Hindlimb muscle (tissue), 1 donor: ENCODE measurements at places on chromosomes 11 and 22.

- DNase-seq = peak; percentile 51
Measured at GRCh38 chr11:64122411-64123410, 43.2 kb downstream of the MACROD1 start.

- DNase-seq = no peak
Measured at GRCh38 chr11:76803023-76803422, 19.9 kb downstream of the TSKU start.

GRCh38 chr11:84022201-84022600, 736.0 kb upstream of the CCDC90B start:
- DNase-seq = no peak

- no peak for DNase-seq
Measured at GRCh38 chr11:72061739-72062396, 18.5 kb downstream of the NUMA1 start.

- DNase-seq = no peak
Measured at GRCh38 chr11:30553521-30554110, 32.5 kb downstream of the MPPED2 start.

GRCh38 chr11:75113030-75113429, 16.4 kb upstream of the OR2AT4 start:
- DNase-seq = no peak

GRCh38 chr11:120385655-120386054, 49.4 kb downstream of the ARHGEF12 start:
- DNase-seq = no peak

DNA sequence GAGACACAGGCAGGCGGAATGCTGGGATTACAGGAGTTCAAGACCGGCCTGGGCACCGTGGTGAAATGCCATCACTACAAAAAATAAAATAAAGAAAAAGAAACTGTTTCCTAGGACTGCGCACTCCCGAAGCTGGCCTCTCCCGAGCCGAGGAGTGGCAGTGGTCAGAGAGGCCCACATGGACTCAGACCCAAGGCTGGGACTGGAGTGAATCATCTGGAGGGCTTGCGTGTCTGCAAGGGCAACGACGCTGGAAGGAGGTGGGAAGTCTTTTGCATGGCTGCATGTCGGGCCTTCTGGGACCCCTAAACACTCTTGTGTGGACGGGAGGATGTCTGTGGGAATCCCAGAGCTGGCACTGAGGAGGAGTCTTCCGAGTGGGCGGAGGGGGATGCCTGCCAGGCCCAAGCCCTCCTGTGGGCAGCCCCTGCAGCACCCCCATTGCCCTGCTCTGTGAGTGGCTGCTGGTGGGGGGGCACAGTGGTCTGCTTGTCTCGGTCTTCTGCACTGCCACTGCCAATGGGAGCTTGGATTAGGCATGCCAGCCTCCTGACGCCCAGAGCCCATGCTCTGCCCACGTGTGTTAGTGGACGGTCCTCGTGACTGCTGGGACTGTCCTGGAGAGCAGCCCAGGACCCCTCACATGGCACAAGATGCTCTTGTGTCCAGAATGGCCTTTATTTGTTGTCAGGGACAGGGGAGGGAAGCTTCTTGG, 1.8 kb upstream of the AP2A2 start:
- no peak for DNase-seq
